ENCODE measurements at places on chromosomes 16 and 17. TPM values are rescaled to one million over a fixed set of nuclear protein-coding genes. Genes with fewer than 3 reads are reported as not detected.

DNA sequence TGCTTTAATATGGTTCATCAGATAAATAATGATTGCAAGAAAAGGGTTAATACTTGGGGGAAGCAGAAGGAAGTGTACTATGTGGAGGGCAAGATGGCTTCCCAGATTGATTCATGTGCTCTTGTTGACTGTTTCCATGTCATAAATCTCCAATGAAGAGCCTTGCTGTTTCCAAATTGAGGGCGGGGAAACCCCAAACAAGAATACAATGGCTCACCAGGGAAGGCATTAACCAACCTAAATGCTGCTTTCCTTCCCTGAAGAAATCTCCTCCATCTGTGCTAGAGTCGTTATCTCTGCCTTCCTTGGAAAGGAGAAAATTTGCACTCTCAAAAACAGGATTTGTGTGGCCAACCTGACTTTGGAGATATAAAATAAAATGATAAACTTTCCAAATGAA lies 28.0 kb upstream of the CDH13 start:
- DNase-seq = no peak

DNA sequence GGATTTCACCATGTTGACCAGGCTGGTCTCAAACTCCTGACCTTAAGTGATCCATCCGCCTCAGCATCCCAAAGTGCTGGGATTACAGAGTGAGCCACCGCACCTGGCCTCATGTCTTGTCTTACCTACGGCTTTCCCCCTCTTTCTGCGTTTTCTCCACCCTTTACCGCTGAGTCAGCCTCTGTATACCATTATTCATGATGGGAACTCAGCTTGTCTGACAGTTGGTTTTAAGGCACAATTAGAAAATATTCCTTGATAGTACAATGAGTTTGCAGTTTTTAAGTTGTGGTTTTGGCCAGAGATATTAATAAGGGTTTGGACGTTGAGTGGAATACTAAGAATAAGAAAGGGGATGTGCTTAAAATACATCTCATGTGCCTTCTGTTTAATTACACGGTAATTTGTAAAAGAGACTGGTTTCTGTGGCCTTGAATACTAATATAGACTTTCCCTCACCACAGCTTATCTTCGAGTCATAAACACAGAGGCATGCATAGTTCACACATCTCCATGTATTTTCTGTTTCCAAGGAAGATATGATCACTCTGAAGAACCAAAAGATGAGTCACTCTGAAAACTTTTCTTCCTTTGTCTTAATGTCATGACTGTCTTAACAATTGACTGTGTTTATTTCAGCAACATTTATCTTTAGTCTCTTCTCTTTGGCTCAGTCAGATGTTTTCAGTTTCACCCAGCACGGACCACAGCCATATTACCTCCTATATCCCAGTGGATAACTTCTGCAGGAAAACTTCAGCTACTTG lies 54.4 kb downstream of the PITPNC1 start:
- DNase-seq = no peak

DNA sequence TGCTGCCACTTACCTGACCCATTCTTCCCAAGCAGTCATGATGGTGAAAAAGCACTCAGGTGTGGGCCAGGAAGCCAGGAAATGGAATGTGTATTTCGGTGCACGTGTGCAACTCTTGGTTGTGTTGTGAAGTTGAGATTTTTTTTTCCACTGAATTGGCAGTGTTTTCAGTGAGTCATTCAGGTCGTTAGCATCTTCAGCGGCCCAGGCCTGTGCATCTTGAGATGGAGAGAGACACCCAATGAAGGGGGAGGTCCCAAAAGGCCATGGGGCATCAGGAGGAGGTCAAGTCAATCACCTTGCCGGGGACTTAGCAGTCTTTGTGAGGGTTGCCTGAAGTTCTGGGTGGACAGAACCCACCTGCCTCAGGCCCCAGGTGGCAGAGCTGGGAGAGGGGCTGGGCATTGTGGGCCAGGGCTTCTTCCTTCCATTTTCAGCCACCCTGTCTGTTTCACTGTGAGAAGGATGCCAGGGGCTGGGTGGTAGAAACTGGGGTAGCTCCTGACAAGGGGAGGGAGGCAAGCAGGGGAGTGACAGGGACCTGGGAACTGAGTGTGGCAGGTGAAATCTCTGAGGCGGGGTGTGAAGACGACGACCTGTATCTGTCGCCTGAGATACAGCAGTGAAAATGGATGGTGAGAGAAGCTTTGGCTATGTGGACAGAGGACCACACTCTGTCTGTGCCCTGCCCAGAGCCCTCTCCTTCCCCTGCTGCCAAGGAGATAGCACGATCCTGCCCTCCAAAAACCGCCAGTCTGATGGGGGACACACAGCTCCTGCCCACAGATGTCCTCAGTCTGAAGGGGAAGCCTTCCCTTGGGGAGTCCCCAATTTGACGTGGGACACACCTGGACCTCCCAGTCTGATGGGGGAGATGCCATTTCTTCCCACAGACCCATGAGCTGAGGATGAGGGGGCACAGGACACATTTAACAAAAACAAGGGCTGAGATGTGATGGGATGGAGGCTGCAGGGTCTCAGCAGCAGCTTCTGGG lies 11.9 kb downstream of the TBKBP1 start:
- no peak for DNase-seq

DNA sequence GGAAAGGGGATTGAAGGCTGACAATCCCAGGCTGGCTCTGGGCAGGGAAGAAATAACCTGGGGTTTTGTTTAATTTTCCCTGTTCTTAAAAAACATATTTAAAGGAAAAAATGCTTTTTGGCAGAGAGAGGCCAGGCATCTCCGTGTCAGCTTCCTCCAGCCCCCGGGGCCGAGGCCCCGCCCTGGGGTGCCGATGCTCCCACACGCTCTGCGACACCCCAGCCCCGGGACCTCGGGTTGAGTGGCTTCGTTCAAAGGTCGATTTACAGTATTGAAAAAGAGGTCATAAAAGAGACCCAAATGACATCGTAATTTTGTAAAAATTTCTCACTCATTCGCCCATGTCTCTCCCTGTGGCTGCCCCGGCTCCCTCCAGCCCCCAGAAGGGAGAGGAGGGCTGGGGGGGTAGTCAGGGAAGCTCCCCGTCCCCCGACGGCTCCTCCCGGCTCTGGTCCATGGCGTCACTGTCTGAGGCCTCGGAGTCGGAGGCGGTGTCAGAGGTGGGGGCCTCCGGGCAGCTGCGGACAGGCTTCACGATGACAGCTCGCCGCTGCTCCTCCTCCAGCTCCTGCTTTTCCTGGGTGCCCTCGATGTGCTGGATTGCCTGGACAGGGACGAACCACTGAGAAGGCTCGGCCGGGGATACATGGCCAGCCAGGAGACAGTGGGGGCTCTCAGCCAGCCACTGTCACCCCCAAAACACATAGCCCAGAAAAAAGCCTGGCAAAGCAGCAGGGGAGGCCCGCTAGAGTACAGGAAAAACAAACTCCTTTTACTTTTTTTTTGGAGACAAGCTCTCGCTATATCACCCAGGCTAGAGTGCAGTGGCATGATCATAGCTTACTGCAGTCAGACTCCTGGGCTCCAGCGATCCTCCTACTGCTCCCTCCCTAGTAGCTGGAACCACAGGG lies 14.9 kb downstream of the TFAP4 start:
- no peak for DNase-seq

DNA sequence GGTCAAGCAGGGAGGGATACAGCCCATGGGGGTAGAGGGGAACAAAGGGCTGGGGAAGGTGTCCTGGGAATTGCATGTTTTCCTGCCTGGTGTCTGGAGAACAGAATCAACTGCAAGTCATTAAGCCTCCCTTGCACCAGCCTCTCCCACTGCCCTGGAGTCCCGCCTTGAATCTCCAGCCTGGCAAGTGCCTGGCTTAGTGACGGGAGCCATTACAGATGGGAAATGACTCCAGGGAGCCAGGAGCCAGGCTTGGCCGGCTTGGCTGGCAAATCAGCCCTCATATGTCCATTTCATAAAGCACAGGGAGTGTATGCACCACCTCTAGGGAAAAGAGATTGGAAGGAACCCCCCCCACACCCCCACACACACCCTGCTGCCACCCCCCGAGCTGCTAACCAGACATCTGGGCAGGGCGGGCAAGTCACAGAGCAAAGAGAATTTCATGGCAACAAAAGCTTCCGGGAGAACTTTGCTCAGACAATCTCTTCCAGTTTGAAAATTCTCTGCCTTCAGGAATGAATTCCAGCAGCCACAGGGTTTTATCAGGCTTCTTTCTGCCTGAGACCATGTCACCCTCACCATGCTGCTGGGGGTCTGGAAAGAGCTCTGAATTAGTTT lies 127.7 kb downstream of the NTN1 start:
- no peak for DNase-seq

DNA sequence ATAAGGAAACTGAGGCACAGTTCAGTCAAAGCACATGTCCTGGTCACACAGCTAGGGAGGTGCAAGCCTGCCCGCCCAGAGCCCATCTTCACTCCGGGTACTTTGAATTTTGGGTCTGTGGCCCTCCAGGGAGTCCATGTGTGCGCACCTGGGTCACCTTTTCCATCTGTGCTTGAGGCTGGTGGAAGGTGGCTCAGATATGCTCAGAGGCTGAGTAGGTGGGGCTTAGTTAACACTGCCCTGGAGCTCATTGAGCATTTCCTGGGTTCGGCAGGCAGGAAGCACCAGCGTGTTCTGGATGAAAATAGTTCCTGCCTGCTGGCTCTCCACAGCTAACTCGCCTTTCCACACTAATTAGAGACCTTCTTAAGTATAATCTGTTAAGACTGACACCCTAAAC lies 19.2 kb downstream of the FAM234A start:
- DNase-seq = no peak

DNA sequence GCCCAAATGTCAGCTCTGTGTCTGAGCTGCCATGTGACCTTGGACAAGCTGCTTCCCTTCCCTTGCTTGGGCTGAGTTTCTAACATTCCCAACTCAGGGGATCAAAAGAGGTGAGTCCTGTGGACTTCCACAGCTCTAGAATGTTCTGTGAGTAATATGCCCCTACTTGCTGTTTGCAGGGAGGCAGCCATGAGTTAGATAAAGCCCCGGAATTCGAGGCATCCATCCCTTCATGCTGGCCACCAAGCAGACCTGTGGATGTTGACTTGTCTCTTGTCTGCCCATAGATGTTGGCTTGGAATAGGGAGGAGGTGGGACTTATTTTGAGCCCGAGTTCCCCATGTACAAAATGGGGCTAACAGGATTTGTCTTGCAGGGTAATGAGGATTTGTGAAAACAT lies 36.2 kb downstream of the KSR1 start:
- DNase-seq = no peak

DNA sequence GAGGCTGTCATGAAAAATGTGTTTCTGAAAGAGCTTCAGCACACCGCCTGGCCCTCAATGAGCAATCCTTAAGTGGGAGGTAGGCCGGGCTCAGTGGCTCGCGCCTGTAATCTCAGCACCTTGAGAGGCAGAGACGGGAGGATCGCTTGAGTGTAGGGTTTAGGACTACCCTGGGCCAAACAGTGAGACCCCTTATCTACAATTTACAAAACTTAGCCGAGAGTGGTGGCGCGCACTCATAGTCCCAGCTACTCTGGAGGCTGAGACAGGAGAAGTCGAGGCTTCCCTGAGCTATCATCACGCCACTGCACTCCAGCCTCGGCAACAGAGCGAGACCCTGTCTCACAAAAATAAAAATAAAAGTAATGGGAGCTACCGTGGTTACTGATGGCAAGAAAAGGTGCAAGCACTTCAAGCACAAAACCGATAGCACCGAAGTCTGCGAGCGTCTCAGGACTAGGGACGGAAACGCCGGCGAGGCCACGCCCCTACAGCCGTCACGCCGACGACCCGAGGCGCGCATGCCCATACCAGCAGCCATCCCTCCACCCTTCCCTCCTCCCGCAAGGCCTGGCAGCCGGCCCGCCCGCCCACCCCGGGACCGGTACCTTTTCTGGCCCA lies 607 bp downstream of the THUMPD1 start:
- DNase-seq = peak; percentile 88

NHERF2 gene
- 0.76 TPM for total RNA-seq

EPN3 gene
- total RNA-seq = not detected

KRTAP4-9 gene
- total RNA-seq = not detected

DNAI2 gene
- total RNA-seq = 0.22 TPM

CHTF18 gene
- 34.4 TPM for total RNA-seq

MPP2 gene
- 11.8 TPM for total RNA-seq
